Adrenal gland (tissue), 19 donors: ENCODE measurements at places on chromosomes 16 and 17.
A peak's percentile ranks its signal among the peaks of the same experiment; 100 is the strongest.

DNA sequence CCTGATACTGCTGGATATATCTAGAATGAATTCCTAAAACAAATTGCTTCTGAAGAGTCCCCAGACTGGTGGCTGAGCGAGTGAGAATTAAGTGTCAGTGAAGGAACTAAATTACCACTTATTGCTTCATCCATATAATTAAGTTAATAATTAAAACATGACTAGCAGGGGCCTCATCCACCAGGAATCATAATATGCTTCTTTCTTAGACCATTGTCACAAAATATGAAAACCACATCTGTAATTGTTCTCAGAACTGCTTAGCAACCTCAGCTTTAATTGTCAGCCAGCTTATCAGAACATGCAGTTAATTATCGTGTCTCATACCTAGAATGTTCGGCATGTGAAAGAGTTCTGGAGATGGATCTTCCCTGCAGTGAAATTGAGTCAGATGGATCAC lies 21.2 kb upstream of the PIRT start:
- DNase-seq, result no peak

DNA sequence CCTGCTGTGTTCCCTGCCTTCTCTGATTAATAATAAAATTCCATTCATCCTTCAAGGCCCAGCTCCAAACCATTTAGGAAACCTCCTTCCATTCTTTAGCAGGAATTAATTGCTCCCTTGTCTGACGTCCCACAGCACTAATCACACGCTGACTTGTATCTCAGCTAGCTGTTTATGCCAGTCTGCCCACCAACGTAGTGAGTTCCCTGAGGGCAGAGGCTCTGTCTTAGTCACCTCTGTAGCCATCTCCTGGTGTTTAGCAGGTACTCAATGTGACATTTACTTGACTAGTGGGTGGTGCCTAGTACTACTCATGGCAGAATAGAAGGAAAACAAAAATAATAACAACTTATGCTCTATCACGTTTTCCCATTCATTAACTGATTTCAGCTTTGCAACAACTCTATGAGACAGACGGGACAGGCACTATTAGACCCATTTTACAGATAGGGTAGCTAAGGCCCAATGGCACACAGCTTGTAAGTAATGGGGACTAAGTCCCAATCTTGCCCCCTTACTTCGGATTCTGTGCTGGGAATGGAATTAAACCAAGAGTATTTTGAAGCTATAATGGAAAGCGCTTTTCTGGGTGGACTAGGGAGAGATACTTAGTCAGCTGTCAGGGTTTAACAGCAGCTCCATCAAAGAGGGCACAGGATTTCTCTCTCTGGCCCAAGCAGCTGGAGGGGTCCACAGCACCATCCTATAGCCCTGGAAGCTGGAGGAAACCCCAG lies 931 bp upstream of the WIPF2 start:
- DNase-seq, result no peak

DNA sequence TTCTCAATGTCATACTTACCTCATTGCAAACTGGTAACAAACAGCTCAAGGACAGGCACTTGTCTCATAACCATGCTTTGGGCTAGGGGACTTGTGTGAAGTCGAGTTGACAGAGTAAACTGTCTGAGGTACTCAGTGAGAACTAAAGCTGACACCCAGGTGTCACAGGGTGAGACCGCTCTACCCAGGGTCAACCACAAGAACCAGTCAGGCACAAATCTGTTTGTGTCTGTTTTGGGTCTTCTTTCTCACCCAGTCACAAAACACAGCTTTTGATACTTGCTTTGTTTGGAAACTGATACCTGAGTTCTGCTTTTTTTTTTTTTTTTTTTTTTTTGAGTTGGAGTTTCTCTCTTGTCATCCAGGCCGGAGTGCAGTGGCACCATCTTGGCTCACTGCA lies 161.1 kb downstream of the STX8 start:
- no peak for DNase-seq

GRCh38 chr17:79836972-79837887 lies 2.0 kb downstream of the CBX4 start:
- DNase-seq, result peak; percentile 95

GRCh38 chr17:77569846-77570564 lies 388.5 kb upstream of the TNRC6C start:
- DNase-seq, result no peak

GRCh38 chr17:11997147-11997971 lies at the start of gene ZNF18:
ZNF18 (minus strand) TSS chr17:11997475; CDS start chr17:11992829, 4,646 bp downstream.
- DNase-seq, result peak; percentile 98

GRCh38 chr17:40809721-40810421 lies 10.1 kb upstream of the KRT28 start:
- DNase-seq, result no peak

DNA sequence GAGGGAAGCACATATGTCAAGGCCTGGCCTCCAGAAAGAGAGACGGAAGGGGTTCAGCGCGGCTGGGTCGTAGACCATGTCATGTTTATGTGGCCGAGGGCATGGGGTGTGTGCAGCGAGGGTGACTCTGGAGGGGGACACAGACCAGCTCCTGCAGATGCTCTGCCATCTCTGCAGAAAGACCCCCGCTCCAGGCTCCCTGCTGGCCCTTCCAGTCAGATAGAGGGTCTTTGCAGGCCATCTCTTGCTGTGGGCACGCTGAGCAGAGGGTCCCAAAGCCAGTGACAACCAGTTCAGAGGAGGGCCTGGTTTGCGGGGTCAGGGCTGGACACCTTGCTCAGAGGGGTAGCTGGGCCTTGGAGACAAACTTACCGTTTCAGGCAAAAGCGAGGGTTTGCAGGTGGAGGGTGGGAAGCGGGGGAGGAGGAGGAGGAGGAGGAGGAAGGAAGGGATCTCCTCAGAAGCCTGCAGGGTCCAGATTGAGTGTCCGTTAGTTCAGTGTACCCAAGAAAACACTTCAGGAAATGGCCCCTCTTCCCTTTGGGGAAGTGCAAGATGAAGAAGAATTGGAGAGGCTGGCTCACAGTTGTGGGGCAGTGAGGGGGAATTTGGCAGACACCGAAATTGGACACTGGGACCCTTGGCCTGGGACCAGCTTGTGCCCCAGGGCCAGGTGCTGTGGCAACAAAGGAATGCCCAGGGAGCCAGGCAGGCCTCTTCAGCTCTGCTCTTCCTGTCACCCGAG lies 102.8 kb downstream of the CMIP start:
- DNase-seq, result no peak

DNA sequence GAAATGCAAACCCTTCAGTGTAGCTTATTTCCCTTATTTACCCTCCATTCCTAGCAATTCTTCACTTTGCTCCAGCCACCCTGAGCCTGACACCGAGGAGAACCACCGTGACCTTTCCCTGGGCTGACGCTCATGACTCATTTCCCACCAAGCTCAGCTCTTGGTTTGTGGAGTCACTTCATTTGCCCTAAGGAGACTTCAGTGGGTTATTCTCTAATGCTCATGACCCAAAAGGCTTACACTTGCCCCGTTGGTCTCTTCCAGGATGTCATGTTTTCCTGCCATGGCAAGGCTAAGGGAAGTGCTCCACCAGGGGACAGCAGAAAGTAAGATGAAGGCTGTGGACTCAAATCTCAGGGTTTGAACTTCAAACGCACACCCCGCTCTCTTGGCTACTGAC lies 161.0 kb downstream of the CBLN1 start:
- no peak for DNase-seq

GRCh38 chr17:50352072-50352692 lies 6.3 kb downstream of the XYLT2 start:
- DNase-seq, result peak; percentile 73

- no peak for DNase-seq
Observed at GRCh38 chr16:55663765-55664677, 8.2 kb downstream of the SLC6A2 start.

- no peak for DNase-seq
Observed at GRCh38 chr17:17500999-17501605, 4.9 kb upstream of the RASD1 start.

DNA sequence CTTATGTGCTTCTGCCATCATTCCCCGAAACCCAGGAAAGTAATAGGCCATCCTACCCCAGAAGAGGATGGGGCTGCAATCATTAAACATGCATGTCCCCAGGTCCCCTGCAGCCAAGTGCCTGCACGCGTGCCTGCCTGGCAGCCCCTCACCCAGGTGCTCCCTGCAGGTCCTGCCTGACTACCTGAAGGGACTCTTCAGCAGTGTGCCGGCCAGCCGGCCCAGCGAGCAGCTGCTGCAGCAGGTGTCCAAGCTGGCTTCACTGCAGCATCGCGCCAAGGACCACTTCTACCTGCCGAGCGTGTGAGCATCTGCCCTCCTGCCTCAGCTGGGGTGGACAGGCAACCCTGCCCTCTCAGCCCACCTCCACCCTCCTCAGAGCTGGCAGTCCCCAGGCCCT lies 16.2 kb upstream of the ALKBH5 start:
- DNase-seq, result no peak

DNA sequence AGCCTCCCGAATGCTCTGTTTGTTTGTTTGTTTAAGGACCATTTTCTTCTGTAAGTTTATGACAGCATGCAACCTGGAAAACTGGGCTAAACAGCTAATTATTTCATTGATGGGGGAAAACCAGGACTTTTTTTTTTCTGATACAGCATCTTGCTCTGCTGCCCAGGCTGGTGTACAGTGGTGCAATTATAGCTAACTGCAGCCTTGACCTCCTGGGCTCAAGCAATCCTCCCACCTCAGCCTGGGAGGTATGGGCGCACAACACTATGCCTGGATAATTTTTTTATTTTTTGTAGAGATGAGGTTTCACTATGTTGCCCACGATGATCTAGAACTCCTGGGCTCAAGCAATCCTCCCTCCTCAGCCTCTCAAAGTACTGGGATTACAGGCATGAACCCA lies 37.3 kb downstream of the GPATCH8 start:
- DNase-seq, result no peak

DNA sequence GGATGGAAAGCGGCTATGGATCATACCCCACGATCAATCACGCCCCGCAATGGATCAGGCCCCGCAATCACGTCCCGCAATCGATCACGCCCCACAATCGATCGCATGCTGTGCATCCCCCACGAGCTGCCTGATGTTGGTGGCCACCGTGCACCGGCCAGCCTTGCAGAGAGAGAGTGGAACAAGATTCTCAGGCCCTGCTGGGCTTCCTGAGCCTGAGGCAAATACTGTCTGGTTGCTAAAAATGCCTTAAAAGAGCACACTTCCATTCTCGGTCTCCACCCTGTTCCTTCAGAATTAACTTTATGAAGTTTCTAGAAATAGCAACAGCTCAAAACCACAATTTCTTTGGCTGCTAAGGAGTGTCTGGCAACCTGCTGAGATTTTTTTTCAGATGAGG lies 81.5 kb downstream of the VPS53 start:
- no peak for DNase-seq

DNA sequence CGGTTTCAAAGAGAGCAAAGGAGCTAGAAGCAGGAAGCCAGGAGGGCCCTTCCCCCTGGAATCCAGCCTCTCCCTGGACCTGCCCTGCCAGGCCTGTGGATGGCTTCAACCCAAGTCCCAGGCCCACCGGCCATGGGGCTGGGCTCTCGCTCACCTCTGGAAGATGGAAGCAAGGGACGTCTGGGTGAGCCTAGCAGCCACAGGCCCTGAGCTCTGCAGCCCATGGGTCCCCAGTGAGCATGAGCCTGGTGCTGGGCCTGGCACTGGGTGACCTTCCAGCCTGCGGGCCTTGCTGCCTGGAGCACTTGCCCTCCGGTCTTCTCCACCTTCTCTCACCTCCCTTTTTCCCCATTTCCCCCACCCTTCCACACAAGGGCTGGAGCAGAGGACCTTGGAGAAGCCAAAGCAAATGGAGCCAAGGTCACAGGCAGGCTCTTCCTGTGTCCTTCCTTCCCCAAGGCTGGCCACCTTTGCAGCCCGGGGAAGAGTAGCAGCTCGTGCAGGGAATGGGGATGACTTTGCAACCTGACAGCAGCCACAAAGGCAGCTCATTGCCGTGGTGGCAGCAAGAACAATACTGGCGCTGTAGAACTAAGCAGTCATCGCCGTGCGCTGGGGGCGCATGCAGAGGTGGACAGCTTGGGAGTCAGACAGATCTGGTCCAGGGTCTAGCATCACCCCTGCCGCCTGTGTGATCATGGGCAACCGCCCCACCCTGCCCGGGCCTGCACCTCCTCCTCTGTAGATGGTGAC lies 86.6 kb downstream of the AMFR start:
- no peak for DNase-seq

- DNase-seq, result no peak
Observed at GRCh38 chr16:10979717-10980601, 35.6 kb downstream of the CLEC16A start.

GRCh38 chr17:67617304-67617899 lies 100.3 kb upstream of the NOL11 start:
- no peak for DNase-seq
